ENCODE measurements at places on chromosomes 3 and 15.

DNA sequence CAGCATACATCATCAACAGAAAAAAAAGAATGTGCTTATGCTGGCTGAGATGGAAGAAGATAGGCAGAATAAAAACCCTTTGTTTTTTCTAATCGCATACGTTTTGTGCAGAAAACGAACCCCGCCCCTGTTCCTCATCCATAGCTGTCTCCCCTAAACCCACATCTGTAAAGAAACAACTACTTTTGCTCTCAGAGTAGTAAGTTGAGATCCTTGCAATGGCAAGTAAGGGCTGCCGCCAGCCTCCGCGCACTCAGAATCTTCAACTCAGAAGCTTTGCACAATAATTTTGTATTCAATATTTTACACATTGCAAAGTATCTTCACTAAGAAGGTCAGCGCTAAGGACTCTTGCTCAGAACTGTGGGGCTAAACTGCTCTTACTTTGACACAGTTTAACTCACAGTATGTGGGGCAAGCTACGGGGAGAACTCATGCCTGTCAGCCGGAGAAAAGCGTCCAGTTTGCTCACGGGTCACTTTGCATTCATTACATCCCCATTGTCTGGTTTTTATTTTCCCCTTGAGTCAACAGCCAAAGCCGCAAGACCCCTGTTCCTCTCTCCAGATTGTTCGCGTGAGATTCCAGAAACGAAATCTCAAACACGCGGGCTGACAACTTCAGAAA lies 1.0 kb downstream of the LYSMD4 start:
- DNase-seq, result peak; percentile 44

DNA sequence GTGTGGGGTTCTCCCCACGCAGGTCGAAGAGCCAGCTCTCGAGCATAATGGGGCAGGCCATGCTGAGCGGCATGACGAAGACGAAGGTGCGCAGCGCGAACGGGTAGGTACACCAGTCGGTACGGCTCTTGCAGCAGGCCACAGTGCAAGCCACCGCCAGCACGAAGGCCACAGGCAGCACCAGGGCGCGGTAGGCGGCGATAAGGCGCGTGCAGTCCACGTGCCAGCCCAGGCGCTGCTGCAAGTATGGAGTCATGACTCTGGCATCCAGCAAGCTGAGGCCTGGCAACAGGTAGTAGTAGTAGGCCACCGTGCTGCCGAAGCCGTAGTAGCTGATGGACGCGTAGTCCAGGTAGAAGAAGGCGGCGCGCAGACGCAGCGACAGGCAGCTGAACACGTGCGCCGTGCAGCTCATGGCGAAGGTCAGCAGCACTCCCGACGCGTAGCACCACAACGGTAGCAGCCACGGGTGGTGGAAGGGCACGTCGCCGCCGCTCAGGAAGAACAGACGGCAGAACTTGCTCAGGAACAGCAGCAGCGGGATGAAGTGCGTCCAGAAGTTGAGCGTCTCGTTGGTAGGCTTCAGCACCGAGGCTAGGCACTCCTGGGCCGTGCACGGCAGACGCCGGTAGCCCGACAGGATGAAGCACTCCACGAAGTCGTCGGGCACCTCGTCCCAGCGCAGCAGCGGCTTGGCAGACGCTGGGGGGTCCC lies 797 bp downstream of the PAQR9 start:
- peak; percentile 31 for DNase-seq

DNA sequence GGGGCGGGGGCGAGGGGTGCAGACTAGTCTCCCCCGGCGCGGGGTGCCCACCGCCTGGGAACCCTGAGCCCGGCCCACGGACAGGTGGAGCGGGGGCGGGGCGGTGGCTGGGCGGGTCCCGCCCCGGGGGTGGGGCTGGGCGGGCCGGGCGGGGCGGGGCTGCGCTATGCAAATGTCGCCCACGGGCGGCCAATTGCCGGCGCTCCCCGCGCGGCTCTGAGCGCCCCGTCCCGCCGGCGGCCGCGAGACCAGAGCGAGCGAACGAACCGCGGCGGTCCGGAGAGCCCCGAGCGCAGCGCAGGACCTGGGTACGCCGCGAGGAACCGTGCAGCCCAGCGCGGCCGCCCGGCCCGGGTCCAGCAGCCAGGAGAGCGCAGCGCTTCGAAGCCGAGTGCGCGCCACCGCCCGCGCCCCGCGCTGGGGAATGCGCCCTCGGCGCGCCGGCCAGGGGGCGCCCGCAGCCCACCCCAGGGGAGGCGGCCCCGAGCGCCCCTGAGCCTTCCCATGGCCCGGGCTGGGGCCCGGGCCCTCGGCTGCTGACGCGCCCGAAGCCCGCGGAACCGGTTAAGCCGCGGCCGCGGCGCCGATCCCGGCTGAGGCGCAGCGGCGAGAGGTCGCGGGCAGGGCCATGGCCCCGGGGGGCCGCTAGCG lies at the start of gene SEMA3F:
TSS of gene SEMA3F (plus strand) at position 485 of the 651 bp plus-strand sequence. CDS start 4,299 bp downstream, outside the sequence.
- DNase-seq, result peak; percentile 90

- DNase-seq, result no peak
Observed at GRCh38 chr3:196788528-196788927, 48.9 kb downstream of the PAK2 start.

GRCh38 chr3:158107605-158108444 lies 1.6 kb upstream of the SHOX2 start:
- peak; percentile 4 for DNase-seq

DNA sequence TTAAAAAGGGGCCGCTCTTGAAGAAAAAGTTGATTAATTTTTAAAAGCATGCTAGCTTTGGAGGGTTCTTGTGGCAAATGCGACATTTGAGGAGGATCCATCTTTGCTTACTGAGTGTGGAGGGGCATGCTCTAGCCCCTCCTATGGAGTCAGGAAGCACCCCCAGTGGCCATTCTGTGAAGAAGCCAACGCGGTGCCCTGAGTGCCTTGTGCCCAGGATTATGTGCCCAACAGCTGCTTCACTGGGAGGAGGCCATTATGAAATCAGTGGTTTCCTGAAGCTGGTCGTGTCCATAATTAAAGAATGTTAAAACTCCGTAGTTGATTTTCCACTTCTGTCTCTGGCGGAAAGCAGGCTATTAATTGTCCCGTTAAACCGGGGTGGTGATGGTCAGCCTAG lies 69.1 kb upstream of the TNFAIP8L3 start:
- DNase-seq, result no peak

- peak; percentile 21 for DNase-seq
Observed at GRCh38 chr3:106398891-106399600, 530.2 kb upstream of the CBLB start.

- peak; percentile 67 for DNase-seq
Observed at GRCh38 chr3:184289426-184289938, 9.6 kb upstream of the PSMD2 start.

DNA sequence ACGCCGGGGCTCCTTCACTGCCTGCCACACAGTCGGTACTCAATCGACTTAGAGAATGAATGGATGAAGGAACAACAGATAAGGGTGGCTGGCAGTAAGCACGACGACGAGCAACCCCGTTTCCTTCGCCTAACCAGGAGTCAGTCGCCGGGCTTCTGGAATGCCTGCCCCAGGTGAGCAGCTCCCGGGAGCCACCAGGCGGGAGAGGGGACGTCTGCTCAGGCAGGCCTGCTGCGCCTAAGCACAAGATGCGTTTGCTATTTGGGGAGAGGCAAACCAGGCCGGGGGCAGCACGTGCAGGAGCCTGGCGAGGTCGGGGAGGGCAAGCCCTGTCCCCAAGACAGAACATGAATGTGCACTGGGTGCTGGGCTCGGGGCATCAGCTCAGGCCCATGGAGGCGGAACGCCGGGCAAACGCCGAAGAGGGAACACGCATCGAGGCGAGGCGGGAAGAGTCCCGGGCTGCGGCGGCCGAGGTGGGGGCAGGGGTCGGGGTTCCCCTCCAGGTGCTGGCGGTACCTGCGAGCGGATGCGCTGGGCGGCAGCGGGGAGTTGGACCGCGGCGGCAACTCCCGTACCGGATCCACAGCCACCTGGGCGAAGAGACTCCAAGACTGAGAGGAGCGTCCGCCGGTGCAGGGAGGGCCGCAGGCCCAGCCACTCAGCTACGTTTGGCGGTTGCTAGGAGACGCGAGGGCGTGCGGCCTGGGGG lies at the start of gene CFAP92:
TSS of gene CFAP92 (minus strand) at position 616 of the 712 bp plus-strand sequence. CDS start 772 bp downstream, outside the sequence.
- peak; percentile 85 for DNase-seq

- peak; percentile 34 for DNase-seq
Observed at GRCh38 chr15:68228143-68228970, 1.2 kb downstream of the CLN6 start.

- no peak for DNase-seq
Observed at GRCh38 chr15:40307421-40308211, at the start of gene PLCB2. TSS of gene PLCB2 (minus strand) at chr15:40307935. CDS start at chr15:40307672, 263 bp downstream.

- peak; percentile 83 for DNase-seq
Observed at GRCh38 chr15:44726568-44727484, 9.5 kb upstream of the TRIM69 start.

DNA sequence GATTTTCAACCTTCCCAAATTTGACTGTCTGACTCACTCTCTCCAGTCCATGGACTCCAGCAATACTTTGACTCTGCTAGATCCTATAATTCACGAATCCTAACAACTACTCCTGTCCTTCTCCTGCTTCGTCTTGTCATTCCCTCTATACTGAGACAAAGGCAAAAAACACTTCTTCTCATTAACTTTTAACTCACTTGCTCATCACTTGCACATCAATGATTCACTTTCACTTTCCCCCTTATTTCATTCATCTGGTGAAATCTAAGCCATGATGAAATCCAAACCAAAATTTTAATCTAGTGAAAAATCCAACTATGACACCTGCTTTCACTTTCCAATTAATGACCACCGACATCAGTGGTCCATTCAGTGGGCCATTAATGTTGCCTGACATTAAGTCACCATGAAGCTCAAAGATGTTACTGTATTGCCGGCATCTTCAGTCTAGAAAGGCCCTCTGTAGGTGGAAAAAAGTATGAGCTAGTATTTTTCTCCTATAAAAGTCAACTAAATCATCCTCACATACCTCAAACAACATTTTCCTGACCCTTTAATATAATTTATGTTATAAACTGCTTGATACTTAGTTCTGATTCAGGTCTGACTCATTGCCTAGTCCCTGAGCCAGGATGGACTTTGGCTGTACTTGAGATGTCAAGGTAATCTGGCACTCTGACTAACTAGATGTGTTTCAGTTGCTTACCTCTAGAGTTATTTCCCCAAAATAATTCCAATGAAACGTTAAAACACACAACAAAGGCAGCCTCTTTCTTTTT lies 158.6 kb downstream of the CNTN6 start:
- DNase-seq, result peak; percentile 3

- DNase-seq, result peak; percentile 11
Observed at GRCh38 chr3:55364421-55364820, 122.7 kb downstream of the WNT5A start.

GRCh38 chr15:86906376-86906775 lies 826.7 kb downstream of the AGBL1 start:
- DNase-seq, result peak; percentile 29

- DNase-seq, result peak; percentile 36
Observed at GRCh38 chr3:88589138-88589537, 439.4 kb downstream of the C3orf38 start.

- DNase-seq, result no peak
Observed at GRCh38 chr15:100022806-100023205, 289.6 kb upstream of the LYSMD4 start.

DNA sequence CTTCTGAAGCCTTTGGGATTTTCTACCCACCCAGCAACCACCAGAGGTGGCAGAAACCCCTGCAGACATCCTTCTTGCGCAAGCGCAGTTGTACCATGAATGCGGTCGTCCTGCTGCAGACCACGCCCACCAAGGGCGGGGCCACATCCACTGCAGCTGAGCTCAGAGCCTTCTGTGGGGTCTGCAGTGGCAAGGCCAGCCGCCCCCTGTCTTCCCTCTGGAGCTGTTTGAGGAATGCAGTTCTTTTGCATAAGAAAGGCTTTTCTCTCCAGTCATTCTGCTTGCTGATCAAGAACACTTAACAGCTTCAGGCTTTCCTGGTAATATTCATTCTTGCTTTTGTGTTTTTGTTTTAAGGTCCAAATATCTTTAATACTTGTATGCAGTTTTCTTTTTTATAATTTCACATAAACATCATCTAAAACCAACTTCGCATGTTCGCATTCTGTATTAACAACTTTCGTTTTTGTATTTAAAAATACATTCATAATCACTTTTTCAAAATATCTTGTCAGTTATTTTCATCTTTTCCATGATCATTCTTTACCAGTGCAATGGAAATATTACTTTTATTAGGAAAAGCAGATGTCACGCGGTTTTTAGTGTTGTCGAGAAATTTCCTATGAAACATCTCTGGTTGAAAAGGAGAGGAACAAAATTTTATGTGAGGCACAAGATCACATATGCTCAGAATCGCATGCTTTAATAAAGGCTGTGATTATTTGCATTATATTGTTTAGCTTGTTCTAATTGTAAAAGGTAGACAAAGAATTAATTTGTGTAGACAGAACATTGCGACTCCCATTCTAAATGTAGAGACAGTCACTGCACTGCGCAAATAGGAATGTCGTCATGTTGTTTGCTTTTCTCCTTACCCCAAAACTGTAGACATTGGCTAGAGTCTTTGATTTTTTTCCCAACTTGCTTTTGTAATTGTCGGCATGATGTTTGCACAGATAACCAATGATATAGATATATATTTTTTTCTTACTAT lies 98.1 kb upstream of the SNRPN start:
- peak; percentile 89 for DNase-seq

- no peak for DNase-seq
Observed at GRCh38 chr3:21564531-21564930, 186.5 kb downstream of the ZNF385D start.

- peak; percentile 91 for DNase-seq
Observed at GRCh38 chr3:127690106-127690505, 17.4 kb downstream of the ABTB1 start.

- no peak for DNase-seq
Observed at GRCh38 chr3:23735062-23735461, 70.7 kb upstream of the UBE2E1 start.

Measured in astrocyte of the hippocampus (primary cell).